Stimulated activated CD4-positive, alpha-beta T cell treated with anti-CD3 and anti-CD28 coated beads, Interleukin-15, amount 100 ng/mL, for 1 hour (primary cell): ENCODE measurements at places on chromosomes 1 and 21.

- DNase-seq, result no peak
These were observed 43.7 kb downstream of the SYT6 start for GRCh38 chr1:114109981-114110380.

DNA sequence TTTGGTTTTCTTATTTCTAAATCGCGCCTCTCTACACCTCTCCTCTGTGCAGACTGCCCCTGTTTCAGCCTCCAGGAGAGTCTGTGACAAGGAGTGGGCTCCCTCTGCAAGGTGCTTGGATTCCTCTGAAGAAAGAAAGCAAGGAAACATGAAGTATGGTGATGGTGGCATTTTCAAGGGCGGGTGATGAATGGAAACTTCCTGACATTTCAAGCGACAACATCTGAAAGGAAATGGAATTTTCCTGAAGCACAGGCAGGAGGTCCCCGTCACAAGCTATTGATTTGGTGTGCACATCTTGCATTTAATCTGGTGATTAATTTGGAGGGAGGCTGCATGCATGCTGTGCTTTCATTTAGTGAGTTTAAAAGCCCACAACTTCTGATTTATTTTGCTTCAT, 164.6 kb upstream of the FGGY start:
- DNase-seq, result no peak

GRCh38 chr21:37463083-37463801, 96.7 kb downstream of the DYRK1A start:
- DNase-seq, result no peak

DNA sequence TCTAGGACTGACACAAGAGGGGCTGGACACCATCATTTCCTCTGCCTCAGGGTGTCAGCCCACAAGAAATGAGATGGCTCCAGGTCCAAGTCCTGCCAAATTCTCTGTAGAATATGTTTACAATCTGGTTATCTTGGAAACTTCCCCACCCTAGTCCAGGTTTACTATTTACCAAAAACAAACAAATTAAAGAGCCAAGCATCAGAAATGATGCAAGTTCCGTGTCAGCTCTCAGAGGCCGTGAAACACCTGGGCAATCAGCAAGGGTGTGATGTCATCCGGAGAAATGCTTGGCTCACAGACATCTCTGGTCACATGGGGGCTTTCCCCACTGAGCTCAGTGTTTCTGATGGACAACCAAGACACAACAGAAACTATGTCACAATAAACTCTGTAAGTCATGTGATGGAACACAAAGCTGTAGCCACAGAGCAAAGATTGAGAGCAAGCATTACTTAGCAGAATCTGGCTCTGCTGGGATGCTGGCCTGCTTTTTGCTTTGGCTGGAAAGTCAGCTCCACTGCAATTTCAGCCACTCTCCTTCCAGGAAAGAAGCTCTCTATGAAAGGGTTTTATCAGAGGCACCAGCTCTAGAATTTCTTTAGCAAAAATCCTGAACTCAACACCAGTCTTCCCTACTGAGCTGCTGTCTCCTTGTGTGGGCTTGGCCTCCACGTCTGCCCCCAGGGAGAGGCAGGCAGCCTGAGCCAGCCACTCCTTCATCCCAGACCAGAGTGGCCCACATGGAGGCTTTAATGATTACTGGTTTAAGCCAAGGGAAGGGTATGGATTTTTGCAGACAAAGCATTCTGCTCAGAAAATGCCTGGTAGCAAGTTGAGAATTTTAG, 55.9 kb downstream of the NENF start:
- DNase-seq, result no peak

DNA sequence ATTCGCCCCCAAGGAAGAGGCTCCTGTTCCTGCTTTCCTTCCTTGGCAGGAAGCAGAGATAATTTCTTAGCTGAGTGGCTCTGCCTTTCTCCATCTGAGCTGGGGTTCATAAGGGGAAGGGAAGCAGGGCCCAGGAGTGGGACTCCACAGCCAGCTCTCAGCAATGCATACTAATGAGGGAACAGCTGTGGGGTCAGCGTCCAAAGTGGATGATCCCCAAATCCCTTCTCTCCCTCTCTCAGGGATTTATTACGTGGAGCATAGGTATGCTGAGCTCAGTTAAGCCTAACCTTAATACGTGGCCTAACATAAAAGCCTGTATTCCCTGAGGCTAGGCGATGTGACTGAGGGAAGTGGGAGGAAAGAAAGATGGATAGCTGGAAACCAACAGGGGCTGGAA, 87.3 kb upstream of the CTTNBP2NL start:
- DNase-seq, result no peak

GRCh38 chr1:93668121-93668520, 13.5 kb downstream of the BCAR3 start:
- no peak for DNase-seq

DNA sequence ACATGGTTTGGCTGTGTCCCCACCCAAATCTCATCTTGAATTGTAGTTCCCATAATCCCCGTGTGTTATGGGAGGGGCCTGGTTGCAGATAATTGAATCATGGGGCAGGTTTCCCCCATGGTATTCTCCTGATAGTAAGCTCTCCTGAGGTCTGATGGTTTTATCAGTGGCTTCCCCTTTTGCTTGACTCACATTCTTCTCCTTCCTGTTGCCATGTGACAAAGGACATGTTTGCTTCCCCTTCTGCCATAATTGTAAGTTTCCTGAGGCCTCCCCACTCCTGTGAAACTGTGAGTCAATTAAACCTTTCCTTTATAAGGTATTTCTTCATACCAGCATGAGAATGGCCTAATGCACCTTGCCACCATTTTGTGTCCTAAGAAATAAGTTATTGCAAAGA, 415.0 kb downstream of the COL11A1 start:
- no peak for DNase-seq

DNA sequence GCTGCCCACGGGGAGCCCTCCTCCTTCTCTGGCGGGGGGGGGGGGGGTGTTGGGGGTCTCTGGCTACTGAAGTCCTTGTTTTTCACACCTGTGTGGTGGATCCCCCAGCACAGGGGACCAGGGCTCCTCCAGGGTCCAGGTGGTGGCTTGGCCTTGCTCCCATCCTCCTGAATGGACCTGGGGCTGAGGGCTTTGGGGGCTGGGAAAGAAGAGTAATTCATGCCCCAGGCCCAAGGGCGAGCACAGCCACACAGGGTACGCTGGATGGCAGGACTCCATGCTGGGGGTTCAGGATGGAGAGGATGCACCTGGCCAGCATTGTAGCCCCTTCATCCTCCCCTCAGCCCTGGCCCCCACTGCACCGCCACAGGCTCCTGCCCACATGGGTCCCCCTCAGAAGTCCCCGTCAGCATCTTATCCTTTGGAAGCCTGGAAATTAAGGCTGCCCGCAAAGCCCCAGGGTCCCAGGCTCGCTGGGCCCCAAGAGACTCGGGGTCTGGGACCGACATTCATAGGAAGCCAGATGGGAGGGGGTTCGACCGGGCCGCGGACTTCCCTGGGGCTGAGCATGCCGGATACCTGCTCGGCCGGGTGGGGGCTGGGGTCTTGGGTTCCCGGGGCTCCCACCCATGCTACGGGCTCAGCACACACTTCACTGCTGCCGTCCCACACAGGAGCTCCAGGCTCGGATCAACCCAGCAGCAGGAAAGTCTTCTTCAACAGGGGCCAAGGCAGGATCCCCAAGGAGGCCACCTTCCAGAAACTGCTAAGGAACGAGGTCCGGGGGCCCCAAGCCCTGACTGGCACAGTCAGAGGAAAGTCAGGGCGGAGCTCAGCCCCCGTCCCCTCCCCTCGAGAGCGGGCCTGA, 49.0 kb upstream of the ACTRT2 start:
- no peak for DNase-seq

DNA sequence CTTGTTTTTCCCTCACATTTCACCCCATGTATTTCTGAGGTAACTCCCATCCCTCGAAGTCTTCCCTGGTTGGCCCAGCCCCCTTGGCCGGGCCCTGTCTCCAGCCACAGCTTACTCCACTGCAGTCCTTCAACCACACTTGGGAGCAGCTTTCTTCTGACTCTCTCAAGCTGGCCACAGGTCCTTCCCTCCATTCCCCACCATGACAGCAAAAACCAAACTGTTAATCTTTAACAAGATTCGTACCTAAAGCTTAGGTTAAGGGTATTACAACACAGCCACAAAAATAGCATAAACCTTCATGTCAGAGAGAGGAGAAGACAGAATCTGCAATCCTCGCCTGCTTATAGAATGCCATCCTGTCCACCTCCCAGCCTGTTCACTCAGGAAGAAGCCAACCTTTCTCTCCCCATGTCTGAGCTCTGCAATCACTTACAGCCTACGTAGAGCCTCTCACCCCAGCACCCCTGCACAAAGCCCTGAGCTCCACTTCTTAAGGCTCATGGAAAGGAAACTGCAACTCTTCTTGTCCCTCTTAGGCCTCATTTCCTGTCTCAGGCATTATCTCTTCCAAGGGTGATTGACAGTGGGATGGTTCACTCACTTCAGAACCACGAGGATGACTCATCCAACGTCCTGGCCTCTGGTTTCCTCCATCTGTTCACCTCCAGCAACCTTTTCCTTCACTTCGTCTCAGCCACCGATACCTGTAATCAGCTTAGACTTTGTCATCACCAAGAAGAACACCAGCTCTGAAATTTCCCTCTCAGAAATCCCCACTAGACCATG, 72.8 kb downstream of the CD2 start:
- peak; percentile 31 for DNase-seq

DNA sequence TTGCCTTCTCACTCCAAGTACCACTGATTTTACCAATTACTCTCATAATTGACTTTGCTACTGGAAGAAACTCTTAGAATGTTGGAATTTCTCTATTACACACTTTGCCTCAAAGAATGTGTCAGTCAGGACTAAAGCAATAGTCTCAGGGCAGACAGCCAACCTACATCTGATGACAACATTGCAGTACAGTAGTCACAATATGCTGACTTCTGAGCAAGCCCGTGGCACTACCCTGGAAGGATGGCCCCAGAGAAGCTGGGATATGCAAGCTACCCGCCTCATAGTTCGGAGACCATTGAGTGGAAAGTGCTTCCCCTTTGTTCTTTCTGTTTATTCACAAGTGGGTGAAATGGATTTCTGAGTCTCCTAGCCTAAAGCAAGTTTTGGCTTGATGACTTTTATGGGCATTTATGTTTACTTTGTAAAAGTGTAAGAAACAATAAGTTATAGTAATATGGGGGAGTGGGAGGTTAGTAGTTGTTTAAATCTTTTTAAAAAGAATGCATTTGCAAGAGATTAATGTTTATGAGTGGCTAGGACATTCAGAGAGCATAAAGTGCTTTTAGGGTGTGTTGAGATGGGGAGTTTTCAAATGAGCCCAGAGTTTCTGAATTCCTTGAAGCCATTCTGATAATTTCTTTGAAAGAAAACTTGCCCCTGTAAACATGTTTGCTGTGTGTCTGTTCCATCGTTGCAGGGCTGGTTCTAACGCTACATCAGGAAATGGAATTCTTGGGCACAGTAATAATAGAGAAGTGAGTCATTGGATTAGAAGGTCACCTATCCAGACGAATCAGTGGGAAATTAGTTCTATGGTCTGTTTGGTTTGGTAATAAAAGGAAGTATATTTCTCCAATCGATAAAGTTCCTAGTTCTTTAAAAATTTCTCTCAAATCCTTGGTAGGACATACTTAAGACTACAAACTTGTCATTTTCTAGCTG, 63.8 kb downstream of the LMO4 start:
- DNase-seq, result no peak

DNA sequence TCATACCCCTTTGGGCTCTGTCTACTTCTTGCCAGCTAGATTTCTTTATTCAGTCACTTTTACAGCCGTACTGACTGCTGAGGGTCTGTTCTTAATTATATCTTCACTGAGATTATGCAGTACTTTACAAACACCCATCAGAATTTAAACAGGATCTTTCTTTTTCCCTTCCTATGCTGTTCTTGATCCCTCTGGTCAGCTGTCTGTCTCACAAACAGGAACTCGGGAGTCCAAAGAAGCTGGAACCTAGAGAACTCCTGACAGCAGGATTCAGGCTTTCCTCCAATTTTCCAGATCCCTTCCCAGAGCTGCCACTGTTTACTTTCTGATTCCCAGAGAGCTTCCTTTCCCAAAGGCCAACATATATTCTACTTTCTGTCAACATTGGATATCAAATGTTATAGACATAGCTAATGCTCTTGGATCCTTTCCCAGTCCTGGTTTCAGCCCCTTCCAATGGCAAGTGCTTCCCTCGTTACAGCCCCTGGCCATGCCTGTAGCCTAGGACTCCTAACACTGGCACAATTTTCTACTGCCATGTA, 59.5 kb downstream of the ATP2B4 start:
- DNase-seq, result no peak

GRCh38 chr1:220924331-220924970, 45.2 kb downstream of the HLX start:
- DNase-seq, result no peak

GRCh38 chr1:220797553-220797952, 10.8 kb downstream of the MTARC1 start:
- DNase-seq, result no peak

GRCh38 chr1:176193023-176193422, 14.1 kb downstream of the COP1 start:
- DNase-seq, result no peak

- DNase-seq, result no peak
These were observed 14.0 kb upstream of the PODN start for GRCh38 chr1:53047737-53048736.

DNA sequence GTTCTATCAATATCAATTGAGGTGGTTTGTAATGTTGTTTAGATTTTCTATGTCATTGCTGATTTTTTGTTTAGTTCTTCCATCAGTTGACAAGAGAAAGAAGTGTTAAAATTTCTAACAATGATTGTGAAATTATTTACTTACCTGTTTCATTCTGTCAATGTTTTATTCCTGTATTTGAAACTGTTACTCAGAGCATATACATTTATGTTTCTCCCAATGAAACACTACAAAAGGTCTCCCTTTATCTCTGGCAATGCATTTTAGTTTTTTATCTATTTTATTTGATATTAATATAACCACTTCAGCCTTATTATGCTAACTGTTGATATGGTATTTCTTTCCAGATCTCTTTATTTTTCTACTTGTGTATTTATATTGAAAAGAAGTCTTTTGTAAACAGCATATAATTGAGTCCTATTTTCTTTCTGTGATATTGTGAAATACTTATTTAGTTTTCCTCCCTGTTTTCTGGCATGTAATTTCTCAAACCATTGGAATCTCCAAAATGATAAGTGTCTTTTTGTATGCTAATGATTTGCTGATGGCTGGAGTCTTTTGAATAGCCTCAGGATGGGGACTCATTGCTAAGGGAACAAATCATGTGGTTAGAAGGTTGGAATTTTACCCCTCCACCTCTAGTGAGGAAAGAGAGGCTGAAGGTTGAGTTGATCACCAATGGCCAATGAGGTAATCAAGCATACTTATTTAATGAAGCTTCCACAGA, 122.0 kb downstream of the ADSS2 start:
- DNase-seq, result no peak

- DNase-seq, result no peak
These were observed 143.0 kb upstream of the NRIP1 start for GRCh38 chr21:15207635-15208370.
